ENCODE measurements at places on chromosomes 12 and 14.

- DNase-seq: no peak
Measured at GRCh38 chr12:113912760-113913329, 53.3 kb downstream of the RBM19 start.

DNA sequence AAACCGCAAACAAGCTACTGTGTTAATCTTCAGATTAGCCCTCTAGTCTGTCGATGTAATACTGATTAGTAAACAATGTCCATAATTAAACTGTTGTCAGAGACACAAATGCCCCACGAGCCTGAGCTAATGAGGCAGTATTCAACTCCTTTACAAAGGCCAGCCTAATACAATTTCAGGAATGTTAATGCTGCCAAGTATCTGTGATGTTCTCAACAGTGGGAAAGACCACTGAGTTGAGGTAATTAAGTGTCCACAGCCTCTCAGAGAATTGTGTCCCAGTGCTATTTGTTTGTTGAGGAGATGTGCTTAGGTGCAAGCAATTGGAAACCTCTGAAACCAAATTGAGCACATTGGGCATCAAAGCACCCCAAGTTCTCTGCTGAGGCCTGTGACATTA is 139.4 kb upstream of the CDKN3 start:
- DNase-seq: no peak

- no peak for DNase-seq
Measured at GRCh38 chr12:21502164-21502496, 541 bp downstream of the GOLT1B start.

- DNase-seq: peak; percentile 7
Measured at GRCh38 chr12:92030618-92031017, 115.0 kb downstream of the BTG1 start.

GRCh38 chr12:88805286-88805685 is 225.0 kb upstream of the KITLG start:
- no peak for DNase-seq

DNA sequence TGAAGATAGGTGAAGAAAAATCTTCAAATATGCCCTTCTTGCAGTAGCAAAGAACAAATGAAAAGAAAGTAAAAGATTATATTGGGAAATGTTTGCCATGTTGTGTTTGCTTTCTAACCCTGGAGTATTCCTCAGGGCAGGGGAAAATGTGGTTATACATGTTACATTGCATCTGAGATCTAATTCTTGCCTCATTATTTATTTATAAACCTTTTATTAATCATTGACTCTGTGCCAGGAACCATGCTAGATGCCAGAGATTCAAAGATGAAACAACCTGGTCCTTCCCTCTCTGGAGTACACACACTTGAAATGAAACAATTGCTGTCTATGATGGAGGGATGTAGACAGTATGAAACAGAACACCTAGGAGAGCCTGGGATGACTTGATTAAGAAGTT is 128.1 kb upstream of the HMGA2 start:
- DNase-seq: no peak

GRCh38 chr12:120361506-120362208 is 7.3 kb downstream of the MSI1 start:
- no peak for DNase-seq

- no peak for DNase-seq
Measured at GRCh38 chr14:75752907-75753594, 92.0 kb downstream of the TTLL5 start.
